Non-pigmented ciliary epithelial cell (primary cell): ENCODE measurements at places on chromosomes 7 and 10.

DNA sequence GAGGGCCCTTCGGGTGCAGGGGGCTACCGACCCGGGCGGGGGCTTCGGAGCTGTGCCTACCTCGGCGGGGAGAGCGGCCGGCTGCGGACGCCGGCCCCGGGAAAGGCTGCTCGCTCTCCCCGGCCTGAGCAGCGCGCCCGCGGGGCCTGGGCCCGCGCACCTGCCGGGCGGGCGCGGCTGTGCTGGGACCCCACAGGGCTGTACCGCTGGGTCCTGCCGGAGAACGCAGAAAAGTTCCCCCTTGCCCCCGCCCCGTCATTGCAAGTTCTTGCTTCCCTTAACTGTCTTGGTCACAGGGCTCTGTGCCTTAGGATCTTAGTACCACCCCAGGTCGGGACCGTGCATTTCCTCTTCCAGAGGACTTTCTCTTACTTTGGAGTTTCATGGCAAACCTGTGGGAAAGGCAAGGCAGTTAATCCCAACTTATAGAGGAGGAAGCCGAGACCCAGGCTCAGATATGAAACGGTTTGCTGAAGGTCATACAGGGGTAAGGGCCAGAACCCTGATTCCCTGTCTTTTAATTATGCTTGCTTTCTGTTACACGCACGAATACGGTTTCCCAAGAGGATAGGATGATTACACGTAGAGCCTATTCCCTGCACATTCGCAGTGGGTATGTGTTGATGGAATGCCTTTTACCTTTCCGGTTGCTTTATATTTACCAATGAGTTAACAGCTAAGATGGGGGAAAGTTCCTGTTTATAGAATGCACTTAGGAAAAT lies 652 bp downstream of the PCGF5 start:
- DNase-seq = no peak

DNA sequence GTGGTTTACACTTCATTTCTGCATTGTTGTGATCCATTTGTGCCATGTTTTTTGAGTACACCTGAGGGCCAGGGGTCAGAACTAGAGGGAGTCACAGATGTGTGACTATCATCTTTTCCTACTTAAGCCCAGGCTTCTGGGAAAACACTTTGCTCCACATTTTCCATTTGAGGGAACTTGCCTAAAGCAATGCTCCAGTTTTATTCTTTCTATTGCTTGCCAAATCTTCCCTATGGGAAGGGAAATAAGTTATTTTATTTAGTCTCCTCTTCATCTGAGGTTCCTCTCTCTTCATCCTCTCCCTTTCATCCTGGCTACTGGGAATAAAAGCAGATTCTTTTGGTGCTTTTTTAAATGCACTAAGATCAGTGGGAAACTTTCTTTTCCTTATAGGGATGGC lies 179.9 kb upstream of the PRSS58 start:
- no peak for DNase-seq

GRCh38 chr10:51675088-51675487 lies 24.3 kb downstream of the CSTF2T start:
- no peak for DNase-seq

DNA sequence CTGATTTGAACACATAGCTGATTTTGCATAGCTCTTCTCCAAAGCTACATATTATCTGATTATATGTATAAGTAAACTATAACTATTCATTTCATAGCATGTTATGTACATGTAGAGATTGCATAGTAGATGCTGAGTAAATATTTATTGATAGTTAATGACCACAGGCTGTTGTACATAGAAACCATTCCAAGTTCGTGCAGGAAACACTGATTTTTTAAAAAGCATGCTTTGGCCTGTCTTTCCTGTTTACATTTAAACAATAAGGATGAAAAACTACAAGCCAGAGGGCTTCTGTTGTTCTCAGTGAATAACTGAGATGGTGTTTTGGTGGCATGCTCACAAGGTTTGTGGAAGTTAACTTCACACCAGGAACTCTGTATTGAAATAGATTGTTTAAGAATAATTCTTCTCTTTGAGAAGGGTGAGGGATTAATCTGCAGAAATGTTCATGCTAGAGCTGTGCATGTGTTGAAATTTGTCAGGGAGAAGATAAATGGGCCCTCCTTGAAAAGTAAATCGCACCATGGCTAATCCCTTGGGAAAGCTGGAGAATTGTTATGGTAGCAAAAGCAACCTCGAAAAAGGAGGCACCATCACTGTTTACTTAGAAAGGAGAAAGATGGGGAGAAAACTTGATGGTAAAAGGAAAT lies 120.2 kb upstream of the SP8 start:
- DNase-seq = no peak

DNA sequence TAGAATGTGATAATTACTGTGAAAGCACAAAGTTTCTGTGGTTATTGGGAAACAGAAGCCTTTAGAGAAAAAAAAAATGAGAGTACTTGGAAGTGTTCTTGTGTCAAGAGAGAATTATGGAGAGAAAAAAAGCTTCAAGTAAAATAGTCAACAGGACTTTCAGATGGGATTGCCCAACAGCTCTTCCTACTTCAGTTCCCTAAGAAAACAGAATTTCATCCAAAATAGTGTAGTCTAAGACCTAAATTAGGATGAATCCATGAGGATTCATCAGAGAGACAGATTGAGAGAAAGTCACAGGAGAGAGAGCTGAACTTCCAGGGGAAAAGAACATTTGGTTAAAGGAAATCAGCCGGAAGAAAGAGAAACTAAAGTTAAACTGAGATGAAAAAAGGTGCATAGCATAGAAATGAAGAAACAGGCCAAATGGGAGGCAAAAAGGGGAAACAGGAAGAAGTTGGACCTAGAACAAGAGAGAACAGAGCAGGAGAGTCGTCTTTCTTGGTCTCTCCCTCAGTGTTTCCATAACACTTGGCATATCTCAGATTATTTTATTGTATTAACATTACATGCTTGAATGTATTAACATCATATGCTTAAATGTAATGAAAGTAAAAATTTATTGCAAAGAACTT lies 2.5 kb downstream of the SCIN start:
- no peak for DNase-seq

DNA sequence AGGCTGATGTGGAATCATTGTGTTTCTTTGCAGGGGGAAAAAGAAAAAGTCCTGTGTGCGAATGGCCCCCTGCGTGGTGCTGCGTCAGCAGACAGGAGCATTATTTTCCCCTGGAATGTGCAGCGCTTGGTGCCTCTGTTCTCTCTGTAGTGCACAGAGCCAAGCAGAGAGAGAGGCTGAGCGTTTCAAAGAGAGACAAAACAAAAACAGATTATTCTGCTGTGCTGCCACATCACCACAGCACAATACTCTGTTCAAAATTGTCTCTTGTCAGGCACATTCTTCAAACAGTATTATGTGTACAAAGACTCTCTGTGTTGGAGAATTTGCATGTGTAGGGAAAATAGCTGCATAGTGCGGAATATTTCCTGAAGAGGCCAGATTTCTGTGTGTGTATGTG lies 609.0 kb downstream of the SDK1 start:
- DNase-seq = no peak

GRCh38 chr7:143351060-143351459 lies 11.5 kb downstream of the FAM131B start:
- no peak for DNase-seq

DNA sequence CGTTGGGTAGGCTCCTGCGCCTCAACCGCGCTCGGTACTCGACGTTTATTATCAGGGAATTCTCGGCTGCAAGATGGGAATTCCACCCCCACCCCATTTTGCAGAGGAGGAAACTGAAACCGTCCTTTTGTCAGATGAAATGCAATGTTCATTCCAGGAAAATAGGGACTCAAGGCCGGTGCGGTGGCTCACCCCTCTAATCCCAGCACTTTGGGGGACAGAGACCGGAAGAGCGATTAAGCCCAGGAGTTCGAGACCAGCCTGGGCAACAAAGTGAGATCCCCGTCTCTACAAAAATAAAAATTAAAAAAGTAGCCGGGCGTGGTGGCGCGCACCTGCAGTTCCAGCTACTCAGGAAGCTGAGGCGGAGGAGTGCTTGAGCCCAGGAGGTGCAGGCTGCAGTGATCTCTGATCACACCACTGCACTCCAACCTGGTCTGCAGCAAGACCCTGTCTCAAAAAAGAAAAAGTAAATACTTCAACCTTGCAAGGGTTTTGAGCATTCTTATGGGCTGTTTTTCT lies 720 bp upstream of the RFC2 start:
- DNase-seq = no peak
